ENCODE measurements at places on chromosomes 2 and 18.
A peak's percentile ranks its signal among the peaks of the same experiment; 100 is the strongest.

DNA sequence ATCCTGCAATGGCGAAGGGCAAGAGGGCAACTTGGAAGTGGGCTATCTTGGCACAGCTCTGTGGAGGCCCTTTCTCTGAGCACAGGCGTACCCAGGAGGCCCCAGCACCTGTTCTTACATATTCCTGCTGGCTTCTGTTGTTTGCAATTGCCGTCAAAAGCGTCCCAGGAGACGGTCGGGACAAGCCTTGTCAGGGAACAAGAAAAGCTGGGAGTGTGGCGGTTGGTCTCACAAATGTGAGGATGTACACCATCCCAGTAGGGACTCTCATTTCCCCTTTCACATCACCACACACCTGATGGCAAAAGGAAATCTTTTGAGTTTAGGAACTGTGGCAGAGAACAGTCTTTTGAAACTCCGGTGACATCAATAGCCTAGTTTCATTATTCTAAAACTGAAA is 94.7 kb upstream of the EFEMP1 start:
- DNase-seq = no peak

- no peak for DNase-seq
Measured at GRCh38 chr2:142938240-142938639, 60.8 kb downstream of the KYNU start.

- DNase-seq = no peak
Measured at GRCh38 chr18:36299015-36299414, 1.5 kb downstream of the FHOD3 start.

DNA sequence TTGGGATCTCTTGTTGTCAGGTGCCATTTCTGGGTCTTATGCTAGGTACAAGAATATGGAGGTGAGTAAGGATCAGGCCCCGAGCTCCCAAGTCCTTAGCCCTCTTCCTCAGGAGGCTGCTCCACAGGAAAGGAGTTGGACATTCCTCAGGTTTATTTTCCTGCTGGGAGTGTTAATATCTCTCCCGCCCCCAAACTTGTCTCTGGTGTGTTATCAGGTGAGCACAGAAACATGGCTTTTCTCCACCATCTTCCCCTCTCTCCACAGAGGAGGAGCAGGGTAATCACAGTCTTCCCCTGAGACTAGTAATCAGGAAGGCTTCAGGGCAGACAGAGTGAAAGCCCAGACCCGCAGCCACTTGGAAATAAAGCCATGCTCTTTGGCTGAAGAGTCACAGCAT is 73.3 kb upstream of the CAPN13 start:
- DNase-seq = no peak

DNA sequence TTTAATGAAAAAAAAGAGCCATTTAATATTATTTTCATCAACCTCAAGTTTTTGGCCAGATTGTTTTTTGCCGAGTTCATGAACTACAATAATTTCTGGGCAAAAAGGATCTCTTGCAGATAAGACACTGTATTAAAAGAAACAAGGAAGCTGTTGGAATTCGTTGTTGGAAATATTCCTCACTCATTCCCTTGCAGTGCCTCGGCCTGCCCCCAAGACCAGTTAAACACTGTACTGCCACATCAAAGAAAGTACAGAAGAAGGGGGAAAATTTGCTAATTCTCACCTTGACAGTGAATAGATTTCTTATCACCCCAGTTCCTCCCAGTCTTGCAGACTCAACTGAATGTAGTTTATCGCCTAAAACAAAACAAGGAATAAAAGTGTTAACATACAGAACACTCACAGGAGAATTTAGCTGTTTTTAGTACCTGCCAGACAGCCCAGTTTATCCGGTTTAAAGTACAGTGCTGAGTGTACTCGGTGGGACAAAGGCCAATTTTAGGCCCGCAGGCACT is 1.2 kb downstream of the IDH1 start:
- peak; percentile 7 for DNase-seq

DNA sequence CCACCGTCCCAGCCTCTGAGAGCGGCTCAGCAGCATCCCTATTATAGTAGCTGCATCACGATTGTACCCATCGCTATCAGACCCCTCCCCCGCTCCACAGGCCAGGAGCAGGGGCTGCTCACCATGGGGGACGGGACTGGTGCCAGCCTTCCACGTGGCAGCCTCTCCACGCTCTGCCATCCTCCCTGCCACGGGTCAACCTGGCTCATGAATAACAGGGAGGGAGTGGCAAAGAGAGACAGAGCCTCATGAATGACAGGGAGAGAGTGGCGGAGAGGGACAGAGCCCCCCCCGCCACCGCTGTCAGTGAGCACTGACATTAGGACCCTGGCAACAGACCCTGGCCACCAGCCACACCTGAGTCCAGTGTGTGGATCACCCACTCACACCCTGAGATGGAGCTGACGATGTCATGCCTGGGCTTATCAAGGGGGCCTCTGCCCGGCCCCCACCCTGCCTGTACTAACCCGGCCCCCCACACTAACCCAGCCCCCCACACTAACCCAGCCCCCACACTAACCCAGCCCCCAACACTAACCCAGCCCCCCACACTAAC is 16.9 kb downstream of the CROCC2 start:
- DNase-seq = no peak

- no peak for DNase-seq
Measured at GRCh38 chr2:8298783-8299182, 383.1 kb upstream of the ID2 start.

- DNase-seq = peak; percentile 45
Measured at GRCh38 chr2:46177461-46178089, 119.6 kb upstream of the EPAS1 start.

GRCh38 chr2:159131914-159132281 is 154.6 kb downstream of the WDSUB1 start:
- peak; percentile 93 for DNase-seq

DNA sequence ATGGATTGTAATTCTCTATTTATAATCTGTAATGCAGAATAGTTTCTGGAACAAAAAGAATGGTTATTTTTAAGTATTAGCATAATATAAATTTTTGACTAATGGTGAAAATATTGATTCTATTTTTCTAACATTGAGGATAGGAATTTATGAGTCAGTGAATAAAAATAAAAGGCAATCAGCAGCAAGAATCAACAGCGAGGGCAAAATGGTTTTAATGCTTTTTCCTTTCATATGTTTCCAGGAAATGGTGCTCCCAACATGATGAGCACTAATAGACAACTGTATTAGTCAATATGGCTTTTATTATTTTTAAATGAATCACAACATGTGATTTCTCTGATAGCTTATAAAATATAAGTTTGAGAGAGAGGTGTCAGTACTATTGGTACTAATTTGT is 90.7 kb upstream of the TFPI start:
- peak; percentile 6 for DNase-seq

- no peak for DNase-seq
Measured at GRCh38 chr2:24597181-24597870, 106.3 kb downstream of the NCOA1 start.

DNA sequence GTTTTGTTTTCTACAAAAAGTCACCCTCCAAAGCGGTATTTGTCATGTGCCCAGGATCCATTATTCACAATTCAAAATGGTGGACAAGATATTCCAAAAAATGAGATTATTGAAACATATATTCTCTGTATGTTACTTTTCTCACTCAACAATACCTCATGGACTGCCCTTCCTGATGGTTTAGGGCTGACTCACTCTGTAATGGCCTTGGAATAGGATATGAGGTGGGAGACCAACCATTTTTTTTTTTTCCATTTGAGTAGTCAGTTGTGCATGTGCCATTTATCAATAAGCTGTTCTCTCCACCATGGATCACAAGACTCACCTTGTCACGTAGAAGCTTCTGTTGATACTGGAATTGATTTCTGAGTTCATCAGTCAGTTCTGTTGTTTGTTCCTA is 64.5 kb downstream of the LYPD6 start:
- peak; percentile 68 for DNase-seq

DNA sequence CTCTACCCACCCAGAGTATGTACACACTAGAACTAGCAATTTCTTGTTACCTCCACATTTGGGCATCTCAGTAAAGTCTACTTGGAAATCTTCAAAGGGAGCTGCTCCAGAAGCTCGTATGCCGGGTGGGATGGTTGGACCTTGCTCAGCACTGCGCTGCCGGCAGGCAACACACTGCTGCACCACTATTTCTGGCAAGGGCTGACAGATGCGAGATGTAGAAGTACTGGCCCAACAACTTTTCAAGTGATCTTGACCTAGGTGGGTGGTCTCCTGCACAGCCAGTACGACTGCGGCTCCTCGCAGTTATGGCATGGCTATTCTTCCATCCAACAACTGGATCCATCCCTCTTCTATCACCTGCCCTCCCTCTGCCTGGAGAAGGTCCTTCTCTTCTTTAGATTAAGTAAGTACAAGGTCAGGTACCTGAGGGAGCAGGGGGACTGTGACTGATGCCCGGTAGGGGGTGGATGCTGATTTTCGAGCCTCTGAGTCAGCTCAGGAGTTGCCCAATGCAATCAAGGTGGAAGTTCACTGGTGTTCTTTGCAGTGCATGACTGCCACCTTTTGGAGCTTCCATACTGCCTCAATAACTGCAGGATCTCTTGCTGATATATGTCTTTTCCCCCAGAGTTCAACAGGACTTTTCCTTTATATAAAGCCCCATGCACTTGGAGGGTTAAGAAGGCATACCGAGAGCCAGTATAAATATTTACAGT is 100.4 kb upstream of the SLC1A4 start:
- DNase-seq = peak; percentile 71

DNA sequence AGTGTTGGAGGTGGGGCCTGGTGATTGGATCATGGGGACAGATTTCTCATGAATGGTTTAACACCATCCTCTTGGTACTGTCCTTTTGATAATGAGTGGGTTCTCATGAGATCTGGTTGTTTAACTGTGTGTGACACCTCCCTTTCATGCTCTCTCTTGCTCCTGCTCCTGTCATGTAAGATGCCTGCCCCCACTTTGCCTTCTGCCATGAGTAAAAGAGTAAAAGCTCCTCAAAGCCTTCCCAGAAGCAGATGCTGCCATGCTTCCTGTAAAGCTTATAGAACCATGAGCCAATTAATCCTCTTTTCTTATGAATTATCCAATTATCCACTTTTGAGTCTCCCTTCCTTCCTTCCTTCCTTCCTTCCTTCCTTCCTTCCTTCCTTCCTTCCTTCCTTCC is 317.7 kb downstream of the RDH14 start:
- DNase-seq = no peak

GRCh38 chr18:54043484-54044251 is 180.8 kb downstream of the MBD2 start:
- DNase-seq = no peak

DNA sequence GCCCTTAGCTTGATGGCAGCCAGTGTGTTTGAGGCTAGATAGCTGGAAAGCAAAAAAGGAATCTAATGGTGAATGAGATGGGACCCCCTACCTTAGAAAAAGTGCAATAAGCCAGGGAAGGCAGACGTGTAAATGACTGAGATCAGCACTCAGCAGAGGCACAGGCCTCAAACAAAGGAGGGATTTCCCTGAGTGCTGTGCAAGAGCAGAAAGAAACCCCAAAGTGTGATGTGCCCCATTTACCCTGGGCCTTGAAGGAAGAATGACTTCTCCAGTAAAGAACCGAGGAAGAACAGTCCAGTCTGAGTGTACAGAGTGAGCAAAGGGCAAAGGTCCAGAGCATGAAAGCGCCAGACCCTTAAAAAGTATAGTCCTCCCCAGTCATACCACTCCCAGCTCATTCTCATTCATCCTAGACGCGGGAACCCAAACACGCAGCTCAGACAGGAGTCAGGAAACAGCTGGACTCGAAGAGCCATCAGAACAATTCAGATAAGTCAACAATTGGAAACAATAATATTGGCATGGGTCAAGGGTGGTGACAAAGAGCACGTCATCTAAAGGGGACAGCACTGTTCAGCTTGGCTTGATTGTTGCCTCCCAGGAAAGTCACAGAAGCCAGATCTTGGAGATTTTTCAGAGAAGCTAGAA is 121.7 kb downstream of the INO80D start:
- no peak for DNase-seq

GRCh38 chr2:195407783-195408182 is 249.2 kb upstream of the SLC39A10 start:
- peak; percentile 60 for DNase-seq

GRCh38 chr2:60302377-60303126 is 250.9 kb downstream of the BCL11A start:
- DNase-seq = no peak

DNA sequence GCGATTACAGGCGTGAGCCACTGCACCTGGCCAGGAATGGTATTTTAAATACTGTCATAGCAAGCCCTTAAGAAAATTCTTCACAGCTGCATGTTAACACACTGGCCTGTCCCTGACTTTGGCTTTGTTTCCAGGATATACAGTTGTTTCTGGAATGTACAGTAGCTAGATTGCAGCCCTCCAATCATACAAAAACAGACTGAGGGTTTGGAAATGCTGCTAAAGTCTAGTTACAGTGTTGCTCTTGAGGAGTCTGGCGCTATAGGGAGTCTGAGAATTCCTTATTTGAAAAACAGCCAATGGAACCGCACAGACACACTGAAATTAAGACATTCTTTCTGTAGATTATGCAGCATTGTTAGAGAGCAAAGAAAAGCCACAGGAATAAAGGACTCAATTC is 37.7 kb downstream of the STON1 start:
- DNase-seq = no peak

DNA sequence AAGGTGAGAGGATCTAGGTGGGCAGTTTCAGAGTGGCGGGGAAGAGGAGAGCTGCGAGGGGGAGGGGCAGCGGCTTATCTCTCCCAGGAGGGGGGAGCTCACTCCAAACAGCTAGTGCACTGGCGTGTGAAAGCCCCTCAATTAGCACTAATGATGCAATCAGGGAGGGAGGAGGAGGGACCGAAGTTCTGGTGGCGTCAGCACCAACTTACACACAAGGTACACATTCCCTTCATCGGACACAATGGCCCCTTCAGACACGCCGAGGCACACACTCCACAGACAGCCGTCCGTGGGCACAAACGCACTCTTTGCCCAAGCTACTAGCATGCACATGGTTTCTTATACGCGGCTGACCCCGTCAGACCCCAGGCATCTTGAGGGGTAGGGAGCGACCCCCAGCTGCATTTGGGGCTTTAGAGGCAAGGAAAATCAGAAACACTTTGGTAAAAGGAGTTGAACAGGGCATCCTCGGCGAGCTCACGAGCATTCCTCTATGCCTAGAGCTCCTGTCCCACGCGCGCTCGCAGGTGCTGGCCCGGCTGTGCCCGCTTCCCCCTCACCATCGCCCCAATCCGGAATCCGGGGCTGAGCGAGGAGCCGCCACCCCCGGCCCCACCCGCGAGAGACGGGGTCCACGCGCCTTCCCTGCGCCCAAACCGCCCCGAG is 868 bp upstream of the PKDCC start:
- DNase-seq = peak; percentile 10

DNA sequence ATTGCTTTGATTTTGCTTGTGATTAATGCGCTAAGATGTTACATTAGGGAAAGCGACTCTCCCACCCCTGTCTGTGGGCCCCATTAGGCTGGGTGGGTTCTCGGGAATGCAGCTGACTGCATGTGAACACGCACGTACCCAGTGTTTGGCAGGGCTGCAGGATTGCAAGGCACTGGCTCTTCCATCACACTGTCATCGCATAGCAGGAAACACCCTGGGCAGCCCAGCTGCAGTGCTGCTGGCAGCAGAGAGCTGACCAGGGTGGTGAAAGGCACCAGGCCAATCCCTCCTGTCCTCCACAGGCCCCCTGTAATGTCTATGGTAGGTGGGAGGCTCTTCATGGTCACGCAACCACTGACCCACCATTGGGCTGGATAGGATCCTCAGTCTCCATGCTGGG is 34.4 kb upstream of the FZD7 start:
- DNase-seq = no peak

- peak; percentile 3 for DNase-seq
Measured at GRCh38 chr2:220703279-220703678, 868.8 kb downstream of the EPHA4 start.
